ENCODE measurements at places on chromosomes 1 and 21.

- DNase-seq: peak; percentile 81
These were observed 4.1 kb upstream of the FAM110D start for GRCh38 chr1:26154750-26155149.

DNA sequence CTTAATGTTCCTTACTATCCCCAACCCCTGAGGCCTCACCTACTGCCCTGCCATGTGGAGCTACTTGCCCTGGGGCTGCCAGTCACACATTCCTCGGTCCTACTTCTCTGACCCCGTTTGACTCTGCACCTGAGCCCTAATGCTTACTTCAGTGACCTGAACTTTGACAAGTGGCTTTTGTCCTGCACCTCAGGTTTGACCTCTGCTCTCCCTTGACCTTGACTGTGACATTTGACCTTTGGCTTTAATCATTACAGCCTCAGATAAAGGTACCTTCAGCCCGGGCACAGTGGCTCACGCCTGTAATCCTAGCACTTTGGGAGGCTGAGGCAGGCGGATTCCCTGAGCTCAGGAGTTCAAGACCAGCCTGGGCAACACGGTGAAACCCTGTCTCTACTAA lies 22.8 kb downstream of the MR1 start:
- no peak for DNase-seq

DNA sequence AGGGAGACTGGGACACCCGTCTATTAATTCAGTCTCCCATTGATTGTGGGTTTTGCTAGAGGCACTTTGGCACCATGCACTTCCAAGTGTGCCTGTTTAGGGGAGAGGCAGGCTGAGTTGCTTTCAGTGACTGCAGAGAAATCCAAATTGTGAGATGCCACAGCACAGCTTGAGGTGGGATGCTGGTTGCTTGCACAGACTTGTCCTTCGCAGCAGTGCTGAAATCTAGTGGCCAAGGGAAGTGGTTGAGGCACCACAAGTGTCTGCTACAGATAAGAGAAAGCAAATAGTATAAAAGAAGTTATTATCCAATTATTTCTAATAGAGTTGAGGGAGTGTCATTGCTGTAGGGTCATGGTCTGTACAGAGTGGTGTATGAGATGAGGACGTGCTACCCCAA lies 40.0 kb upstream of the APP start:
- no peak for DNase-seq

DNA sequence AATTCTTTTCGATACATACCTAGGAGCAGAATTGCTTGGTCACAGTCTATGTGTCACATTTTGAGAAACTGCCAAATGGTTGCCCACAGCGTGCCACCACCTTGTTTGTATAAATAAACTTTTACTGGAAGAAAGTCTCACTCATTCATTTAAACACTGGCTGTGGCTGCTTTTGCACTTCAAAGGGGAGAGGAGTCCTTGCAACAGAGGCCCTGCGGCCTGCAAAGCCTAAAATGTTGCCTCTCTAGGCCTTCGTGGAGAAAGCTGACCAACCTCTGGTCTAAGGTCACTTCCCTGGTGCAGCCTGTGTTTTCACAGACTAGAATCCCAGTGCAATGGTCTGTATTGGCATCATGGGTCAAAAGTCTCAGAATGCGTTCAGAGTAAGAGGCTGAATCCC lies 8.3 kb downstream of the RIPK4 start:
- DNase-seq: no peak

GRCh38 chr1:4638345-4638729 lies 16.1 kb upstream of the AJAP1 start:
- DNase-seq: no peak

GRCh38 chr1:112881742-112882127 lies 74.3 kb downstream of the SLC16A1 start:
- DNase-seq: no peak

- no peak for DNase-seq
These were observed 21.6 kb upstream of the VPS13D start for GRCh38 chr1:12208271-12208670.

- no peak for DNase-seq
These were observed 126.4 kb downstream of the NEK7 start for GRCh38 chr1:198283222-198283621.

DNA sequence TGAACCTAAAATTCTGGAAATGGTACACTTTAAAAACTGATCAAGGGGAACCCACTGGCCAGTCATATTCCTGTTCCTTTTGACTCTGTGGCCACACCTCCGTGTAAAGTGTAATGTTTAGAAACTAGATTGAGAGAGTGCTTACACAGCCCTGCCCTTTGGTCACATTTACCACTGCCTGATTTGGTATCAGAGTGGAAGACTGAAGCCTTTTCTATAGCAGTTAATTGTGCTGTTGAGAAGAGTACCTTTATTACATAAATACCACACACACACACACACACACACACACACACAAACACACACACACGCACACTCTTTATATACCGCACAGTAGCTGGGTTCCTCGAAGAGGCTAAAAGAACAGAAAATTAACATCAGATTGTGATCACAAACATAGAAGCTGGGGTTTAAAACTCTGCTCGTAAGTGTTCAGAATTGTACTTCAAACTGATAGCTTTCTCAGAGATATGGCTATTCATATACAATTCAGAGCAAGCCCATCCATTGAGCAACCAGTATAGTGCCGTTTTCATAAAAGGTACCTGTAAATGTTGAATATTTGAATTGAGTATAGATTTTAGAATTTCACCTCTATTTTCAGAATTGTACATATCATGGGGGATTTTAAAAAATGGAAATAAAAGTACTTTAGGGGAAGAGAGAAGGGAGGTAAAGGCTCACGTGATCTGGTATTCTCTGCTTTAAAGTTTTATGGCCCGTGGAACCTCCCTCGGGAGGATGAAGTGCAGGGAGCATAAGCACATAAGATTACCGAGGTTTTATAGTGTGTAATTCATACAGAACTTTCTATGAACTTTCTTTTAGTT lies 37.5 kb downstream of the CAMTA1 start:
- no peak for DNase-seq

- no peak for DNase-seq
These were observed 129.9 kb downstream of the SLC30A10 start for GRCh38 chr1:219798283-219799030.

GRCh38 chr1:171581766-171582165 lies 40.3 kb upstream of the MYOCOS start:
- DNase-seq: no peak

DNA sequence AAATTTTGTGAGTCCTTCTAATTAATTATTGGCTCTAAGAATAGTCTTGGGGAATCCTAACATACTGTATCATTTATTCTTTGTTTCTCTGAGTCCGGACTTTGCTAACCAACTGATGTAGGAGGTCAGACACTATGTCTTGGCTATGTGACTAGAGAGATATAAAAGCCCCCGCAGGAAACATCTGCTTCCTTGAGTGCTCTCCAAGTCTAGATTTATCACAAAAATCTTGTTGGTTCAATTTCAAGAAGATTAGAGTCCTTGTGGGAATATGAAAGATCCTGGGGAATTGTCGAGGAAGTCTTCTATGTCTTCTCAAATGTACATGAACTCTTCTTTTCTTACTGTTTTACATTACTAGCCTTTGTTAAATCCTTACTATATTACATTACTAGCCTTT lies 1712.5 kb downstream of the NCAM2 start:
- no peak for DNase-seq

GRCh38 chr1:58201492-58202106 lies 344.9 kb downstream of the OMA1 start:
- DNase-seq: no peak

DNA sequence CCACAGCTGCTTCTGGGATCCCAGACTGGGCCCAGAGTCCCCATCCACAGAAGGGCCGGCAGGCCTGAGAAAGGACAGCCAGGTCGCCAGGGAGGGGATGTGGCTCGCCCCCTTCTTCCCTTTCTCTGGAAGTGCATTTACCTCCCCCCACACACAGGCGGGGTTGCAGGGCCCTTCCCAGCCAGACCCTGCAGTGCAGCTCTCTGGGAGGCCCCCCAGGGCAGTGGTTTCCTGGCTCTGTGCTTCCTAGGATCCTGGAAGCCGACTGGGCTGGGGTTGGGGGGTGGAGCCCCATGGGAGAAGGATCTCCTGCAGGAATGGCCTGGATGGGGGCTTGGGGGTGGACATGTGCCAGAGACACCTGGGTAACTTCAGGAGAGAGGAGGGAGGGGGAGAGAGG lies 4.2 kb upstream of the COL6A1 start:
- no peak for DNase-seq

GRCh38 chr1:6465461-6466005 lies 440 bp downstream of the TNFRSF25 start:
- DNase-seq: no peak

GRCh38 chr1:210584439-210585113 lies 255.9 kb downstream of the HHAT start:
- peak; percentile 81 for DNase-seq

- DNase-seq: peak; percentile 38
These were observed 66.2 kb downstream of the ATP2B4 start for GRCh38 chr1:203692565-203693470.

DNA sequence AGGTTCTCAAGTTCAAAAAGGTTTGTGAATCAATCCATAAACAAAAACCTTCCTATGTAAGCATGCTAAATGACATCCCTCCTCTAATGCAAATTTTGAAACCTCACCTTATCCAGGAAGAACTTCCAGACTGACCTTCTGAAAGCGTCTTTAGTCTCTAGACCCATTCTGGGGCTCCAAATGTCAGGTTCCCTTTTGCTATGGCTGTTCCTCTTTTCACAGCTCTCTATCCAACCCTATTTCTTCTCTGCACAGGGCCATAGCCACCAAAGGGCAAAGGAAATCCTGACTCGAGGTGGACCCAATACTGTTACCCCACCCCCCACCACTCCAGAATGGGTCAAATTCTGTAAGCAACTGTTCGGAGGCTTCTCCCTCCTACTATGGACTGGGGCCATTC lies 3.4 kb downstream of the ATP1A4 start:
- no peak for DNase-seq

DNA sequence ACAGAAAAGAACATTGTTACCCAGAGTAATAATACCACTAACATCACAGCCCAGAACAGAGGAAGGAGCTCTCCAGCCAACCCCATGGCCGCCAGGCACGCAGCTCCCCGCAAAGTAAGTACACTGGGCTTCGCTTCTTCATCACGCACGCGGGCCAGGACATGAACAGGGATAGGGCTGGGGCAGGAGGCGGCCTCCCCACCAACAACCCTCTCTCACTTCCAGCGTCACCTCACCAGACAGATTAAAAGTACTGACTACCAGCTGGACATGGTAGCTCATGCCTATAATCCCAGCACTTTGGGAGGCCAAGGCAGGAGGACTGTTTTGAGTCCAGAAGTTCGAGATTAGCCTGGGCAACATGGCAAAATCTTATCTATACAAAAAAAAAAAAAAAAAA lies 78.3 kb downstream of the NPHP4 start:
- DNase-seq: no peak

DNA sequence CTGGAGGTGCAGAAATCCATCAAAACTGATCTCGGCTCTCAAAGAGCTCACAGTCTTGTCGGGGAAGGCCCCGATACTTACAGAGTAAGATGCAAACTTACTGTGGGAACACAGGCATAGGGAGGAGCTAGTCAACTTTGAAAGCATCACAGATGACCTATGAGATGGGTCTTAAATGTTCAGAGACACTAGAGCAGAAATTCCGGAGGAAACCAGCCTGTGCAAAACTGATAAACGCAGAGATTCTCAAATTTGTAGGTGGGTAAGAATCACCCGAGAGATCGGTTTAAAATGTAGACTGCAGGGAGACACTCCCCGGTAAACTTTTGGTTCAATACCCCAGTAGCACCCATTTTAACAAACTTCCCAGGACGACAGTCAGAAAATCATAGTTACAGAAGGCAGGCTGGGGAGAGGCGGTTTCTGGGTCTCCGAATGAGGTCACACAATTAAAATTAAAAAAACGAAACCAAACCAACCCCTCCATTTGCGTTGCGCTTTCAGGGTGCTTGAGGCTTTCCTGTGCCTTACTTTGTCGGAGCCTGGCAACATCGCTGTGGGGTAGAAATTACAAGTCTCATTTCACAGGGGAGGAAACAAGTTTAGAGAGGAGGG lies 755 bp upstream of the THRAP3 start:
- no peak for DNase-seq

DNA sequence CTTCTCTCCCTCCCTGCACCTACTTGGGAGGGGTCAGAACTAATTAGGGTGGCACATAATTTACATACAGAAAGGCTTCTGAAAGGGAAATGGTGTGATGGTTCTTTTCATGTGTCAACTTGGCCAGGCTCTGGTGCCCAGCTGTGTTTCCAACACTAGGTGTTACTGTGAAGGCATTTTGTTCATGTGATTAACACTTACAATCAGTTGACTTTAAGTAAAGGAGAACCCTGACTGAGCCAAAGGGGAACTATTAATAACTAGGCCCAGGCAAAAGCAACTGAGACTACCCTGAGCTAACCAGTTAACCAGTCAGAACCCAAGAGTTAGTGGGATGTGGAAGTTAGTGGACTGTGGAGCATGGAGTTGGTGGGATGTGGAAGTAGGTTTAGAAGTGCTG lies 114.9 kb downstream of the SEC16B start:
- no peak for DNase-seq

DNA sequence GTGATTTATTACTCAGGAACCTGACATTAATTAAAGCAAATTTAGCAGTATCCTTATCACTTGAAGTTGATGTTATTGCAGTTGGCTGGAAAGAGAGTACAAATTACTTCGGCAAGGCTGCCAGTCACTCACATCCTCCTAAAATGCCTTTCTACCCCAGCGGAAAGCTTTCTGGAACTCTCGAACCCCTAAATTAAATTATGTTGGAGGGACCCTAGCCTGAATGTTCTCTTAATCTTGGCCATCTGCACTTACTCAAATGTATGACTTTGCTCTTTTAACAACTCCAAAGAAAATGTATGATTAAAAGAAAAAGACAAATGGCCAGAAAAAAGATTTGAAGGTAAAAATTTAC lies 242.6 kb upstream of the USP25 start:
- no peak for DNase-seq

DNA sequence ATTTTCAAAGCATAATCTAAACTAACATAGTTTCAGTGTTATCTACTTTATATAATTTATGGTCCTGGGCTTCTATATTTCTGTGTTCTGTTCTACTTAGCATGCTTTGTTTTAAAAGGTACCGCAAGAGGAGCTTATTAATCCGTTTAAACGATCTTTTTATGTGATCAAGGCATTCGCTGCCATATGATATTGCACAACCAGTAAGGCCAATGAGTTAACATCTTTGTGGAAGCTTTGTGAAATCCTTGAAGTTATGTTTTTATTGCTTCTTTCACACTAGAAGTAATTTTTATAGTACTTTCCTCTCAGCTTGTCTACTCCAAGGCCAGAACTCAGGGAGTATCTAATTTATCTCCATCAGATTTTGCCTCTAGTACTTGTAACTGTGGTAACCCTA lies 8.9 kb downstream of the LRRC8C start:
- DNase-seq: no peak

DNA sequence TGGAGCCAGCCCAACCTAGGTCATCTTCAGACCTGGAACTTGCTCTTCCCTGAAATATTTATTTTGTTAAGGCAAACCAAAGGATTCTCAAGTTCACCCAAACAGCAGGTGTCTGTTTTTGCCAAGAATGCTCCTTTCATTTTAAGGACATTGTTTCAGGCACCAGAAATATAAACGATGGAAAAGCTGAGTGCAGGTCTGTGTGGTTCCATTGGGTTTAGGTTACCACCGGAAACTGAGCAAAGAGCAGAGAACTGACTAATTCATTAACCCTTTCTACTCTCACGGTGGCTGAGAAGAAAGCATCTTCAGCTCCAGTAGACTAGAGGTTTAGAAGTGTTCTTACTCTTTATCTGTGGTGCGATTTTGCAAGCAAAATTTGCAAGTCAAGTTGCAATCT lies 38.0 kb upstream of the ZC3H11B start:
- DNase-seq: no peak

- no peak for DNase-seq
These were observed 57.5 kb downstream of the KIAA0319L start for GRCh38 chr1:35499652-35500176.

Data from iPS-NIHi11 (cell line).